ENCODE measurements at places on chromosomes 2 and 18.
A peak's percentile ranks its signal among the peaks of the same experiment; 100 is the strongest.

DNA sequence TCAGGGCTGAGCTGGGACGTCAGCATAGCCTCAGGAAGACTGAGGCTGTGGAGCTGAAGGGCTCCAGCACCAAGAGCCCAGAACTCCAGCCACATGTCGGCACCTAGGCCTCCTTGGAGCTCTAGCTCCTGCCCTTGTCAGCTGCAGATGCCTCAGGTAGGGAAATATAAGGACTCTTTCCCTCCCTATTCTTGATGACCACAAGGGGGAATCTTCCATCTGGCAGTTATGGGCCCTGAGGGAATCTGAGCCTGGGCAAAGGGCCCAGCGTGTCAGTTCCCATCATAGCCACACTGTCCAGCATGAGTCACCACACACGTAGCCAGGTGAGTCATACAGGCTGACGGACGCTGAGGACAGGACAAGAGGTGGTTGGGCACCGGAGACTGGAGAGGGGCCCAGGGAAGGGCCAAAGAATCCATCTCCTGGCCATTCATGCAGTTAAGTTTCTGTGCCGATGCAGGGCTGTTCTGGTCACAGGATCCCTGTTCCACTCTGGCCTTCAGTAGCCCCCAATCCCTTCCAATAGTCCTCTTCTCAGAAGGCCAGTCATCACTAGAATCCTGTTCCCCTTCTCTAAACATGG, 1.8 kb downstream of the MPV17 start:
- DNase-seq = peak; percentile 33

DNA sequence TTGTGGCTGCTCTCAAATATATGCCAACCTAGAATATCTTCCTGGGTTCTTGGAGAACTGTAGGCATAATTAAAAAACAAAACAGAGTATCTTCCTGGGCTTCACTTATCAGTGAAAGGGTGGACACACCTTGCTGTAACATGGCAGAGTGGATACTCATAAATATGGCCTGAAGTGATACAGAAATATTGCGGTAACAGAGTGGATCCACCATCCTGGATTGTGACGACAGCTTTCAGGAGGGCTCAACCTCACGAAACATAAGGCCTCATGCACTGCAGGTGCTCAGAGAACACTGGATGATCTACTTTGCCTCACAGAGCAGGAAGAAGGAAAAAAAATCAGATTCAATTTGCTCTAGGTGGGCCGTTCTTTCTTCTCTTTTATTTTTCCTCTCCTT, 336.0 kb downstream of the NBAS start:
- DNase-seq = no peak

DNA sequence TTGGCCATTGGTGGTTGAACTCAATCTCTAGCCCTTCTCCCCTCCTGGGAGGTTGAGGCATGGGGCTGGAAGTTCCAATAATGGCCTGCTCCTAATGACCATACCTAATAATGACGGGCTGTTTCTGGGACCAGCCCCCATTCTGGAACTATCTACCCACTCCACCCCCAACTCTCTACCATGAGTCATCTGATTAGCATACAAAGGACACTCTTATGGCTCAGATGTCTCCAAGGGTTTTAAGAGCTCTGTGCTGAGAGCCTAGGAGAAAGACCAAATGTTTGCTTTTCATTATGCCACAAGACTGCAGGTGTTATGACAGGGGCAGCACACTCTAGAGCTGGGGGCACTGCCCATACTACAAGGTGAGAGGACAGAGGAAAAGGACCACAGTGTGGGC, 137.0 kb upstream of the NCKAP5 start:
- no peak for DNase-seq

GRCh38 chr2:33106115-33106514, 159.4 kb downstream of the LTBP1 start:
- DNase-seq = no peak

DNA sequence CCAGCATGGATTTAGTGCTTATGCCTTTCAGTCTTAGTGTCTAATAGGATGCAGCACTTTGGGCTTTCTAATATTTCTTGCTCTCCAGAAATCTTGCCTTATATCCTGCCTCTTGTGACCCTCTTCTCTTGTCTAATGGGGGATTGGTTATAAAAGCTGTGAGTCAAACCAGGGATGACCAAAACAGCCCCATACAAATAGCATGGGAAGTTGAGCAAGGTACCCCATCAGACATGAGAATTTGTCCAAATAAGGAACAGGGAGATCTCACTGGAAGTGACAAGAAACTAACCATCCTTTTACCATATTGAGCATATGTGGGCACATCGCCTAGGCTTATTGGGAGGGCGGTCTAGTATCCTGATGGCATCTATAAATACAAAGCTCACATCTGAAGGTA, 78.8 kb upstream of the BZW1 start:
- peak; percentile 15 for DNase-seq

DNA sequence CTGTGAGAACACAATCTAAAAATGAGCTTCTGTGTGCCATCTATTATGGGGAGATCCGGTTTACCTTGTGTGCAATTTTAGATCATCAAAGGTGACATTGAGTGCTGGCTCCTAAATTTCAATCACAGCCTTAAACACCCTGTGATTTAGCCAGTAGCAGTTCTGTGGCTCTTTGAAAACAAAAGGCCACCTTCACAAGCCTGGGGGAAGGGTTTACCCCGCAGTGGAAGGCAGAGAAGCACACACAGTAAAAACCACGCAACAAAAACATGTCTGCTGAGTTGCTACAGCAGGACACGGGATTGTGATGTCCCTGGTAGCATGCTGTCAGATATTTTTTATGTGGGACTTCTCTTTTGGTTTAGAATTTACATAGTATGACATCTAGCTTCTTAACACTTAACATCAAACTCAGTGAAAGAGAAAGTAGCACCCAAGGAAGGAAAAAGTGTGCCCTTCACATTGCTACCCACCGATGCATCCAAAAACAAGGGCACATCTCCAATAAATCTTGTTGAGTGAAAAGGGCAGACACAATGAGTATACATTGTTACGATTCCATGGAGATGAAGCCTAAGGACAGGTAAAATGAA, 56.1 kb upstream of the RNF152 start:
- no peak for DNase-seq

- DNase-seq = no peak
Measured at GRCh38 chr2:198253995-198254394, 449.6 kb downstream of the PLCL1 start.

DNA sequence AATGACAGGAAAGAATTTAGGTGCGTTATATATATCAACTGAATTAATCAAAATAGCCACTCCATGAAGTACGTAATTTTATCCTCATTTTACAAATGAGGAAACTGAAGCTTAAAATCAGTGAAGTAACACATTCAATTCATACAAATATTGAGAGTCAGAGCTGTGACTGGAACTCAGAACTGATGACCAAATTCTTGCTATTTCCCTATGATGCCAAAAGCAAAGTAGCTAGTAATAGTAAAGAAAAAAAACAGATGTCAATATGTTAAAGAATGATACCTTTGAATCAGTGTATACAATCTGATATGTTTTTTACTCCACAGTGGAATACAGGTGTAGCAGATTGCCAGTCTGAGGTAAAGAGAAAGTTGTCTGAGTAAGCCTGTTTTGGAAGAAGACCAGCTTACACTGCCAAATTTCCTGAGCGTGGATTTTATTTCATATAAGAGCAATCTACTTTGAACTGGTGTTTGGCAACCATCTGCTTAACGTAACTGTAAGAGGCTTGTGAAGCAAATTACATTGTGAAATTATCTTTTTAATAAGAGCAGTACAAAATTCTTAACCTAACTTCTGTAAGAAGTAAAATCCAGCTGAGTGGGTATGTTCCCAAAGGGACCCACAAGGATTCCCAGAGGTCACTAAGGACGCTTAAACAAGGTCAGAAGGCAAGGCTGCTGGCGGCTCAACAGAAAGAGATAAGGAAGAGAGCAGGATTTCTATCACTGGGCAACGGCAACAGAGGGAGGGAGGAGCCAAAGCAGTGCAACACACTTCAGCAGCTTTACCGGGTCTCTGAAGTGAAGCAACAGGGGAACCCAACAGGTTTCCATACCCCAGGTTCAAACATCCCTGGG, 85.6 kb downstream of the IKZF2 start:
- DNase-seq = no peak

DNA sequence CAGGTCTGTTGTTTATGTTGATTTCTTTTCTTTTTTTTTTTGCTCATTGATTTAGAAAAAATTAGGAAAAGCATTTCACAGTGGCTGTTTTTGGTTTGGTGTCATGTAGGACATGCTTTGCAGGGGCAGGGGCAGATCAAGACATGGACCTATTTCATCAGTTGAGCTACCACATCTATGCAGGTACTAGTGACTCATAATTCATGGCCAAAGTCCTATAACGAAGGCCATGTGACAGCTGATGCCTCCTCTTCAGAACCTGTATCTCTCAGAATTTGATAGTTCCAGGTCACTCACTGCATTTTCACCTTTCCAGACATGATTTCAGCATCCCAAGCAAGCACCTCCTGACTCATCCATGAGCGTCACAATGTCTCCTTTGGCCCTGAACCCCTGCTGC, 195.8 kb downstream of the ALK start:
- DNase-seq = no peak

GRCh38 chr2:74238879-74239278, 40.5 kb downstream of the MTHFD2 start:
- DNase-seq = no peak

DNA sequence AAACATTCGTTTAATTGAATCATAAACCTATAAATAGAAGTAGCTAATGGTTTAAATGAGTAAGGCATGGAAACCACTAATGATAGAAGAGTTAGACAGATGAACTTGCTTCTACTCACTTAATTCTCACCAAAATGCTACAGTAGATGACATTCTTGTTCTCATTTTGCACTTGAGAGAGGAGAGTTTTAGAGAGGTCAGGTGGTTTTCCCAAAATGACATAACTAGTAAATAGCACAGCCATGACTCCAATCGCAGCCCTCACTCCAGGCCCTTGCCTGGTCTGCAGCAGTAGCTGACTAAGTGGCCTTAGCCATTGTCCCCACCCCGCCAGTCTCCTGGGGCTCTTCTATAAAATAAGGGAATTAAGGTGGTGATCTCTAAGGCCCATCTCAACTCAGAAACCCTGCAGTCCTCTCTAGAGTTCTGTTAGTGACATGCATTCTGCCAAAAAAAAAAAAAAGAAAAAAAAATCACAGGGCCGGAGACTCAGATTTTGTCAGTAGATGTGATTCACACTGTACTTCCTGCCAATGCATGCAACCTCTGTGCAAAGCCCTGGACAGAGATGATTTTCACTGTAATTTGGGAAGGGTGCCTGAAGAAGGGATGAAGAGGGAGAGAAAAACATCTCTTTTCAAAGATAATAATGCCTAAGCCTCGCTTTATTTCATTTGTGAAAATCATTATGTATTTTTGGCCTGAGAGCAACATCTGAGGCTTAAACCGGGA, 221.8 kb downstream of the ANAPC1 start:
- DNase-seq = peak; percentile 17

GRCh38 chr2:148814143-148814859, 60.7 kb upstream of the KIF5C start:
- DNase-seq = no peak

- no peak for DNase-seq
Measured at GRCh38 chr2:67446491-67446911, 49.4 kb downstream of the ETAA1 start.

- DNase-seq = no peak
Measured at GRCh38 chr2:41914936-41915335, 132.9 kb upstream of the PKDCC start.

DNA sequence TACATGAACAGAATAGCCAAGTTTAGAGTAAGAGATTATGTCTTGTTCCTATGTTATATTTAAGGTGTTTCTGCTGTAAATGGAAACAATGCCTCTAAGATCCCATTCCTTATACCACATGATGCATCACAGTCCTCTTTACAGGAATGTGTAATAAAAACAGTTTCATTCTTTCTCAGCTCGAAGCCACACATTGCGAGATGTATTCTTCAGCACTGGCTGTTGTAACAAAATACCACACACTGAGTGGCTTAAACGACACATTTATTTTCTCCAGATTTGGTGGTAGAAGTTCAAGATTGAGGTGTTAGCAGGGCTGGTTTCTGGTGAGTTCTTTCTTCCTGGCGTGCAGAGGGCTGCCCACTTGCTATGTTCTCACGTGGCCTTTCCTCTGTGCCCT, 246.2 kb downstream of the SOCS6 start:
- no peak for DNase-seq

GRCh38 chr2:51994123-51994763, 962.3 kb upstream of the NRXN1 start:
- no peak for DNase-seq

GRCh38 chr2:33142810-33143209, 196.1 kb downstream of the LTBP1 start:
- no peak for DNase-seq

GRCh38 chr18:58325494-58325893, 281.5 kb downstream of the NEDD4L start:
- DNase-seq = no peak

- no peak for DNase-seq
Measured at GRCh38 chr2:168138374-168138773, 109.0 kb downstream of the STK39 start.

GRCh38 chr18:23756590-23757436, 67.6 kb downstream of the LAMA3 start:
- DNase-seq = no peak

GRCh38 chr2:86072271-86072858, 33.3 kb downstream of the POLR1A start:
- peak; percentile 43 for DNase-seq

- no peak for DNase-seq
Measured at GRCh38 chr2:150020221-150020620, 432.6 kb upstream of the MMADHC start.

DNA sequence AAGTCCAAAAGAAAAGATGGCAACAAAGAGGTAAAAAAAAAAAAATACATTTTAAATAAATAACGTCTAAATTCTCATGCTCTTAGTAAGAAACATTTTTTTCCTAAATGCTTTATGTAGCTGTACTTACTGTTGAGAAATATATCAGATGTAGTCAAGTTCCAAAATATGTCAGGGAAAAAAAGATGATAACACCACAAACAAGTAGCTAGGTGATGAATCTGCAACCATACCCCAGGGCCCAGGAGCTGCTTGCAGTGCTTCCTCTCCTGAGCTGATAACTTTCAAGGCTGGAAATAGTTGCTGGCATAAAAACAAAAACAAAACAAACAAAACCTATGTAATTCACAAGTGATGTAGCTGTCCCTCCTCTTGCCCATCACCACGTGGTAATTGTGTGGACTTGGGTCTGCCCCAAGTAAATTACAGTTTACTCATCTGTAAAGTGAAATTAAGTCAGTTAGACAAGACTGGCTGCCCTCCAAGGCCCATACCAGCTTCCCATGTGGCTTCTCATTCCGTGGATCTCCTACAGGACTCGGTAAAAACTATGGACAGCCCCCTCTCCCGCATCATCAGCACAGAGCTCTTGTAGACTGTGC, 82.6 kb downstream of the SP100 start:
- no peak for DNase-seq

- DNase-seq = no peak
Measured at GRCh38 chr2:18475884-18476283, 84.6 kb downstream of the RDH14 start.
